NCI-H1105 (cell line): ENCODE measurements at places on chromosomes 4 and X.

DNA sequence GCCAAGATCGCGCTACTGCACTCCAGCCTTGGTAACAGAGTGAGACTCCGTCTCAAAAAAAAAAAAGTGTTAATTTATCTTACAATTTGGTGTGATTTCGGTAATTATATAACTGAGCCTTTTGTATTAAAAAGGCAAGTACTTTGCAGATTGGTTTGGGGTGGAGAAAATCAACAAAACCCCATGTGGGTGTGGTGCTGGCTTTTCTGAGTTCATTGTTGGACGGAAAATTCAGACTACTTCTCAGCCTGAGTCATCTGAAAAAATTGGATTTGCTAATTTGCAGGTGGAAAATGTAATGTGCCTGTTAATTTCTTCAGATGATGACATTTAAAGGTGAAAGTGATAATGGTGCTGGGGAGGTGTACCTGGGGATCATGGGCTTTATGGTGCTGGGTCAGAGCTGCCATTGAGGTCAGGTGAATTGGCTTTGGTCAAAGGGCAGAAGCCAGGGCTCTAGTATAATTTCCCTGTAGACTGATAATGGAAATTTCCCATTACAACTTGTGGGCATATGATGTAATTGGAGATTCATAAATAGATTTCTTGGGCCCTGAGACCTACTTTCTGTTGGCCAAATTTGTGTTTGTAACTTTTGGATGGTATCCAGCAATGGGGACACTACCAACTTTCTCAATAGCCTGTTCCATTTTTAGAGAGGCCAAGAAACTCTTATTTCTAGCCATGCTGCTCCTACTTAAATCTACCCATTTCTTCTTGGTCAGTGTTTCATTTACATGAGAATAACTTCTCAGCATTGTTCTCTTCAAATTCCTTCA lies 74.3 kb upstream of the TEX13D start:
- no peak for DNase-seq

DNA sequence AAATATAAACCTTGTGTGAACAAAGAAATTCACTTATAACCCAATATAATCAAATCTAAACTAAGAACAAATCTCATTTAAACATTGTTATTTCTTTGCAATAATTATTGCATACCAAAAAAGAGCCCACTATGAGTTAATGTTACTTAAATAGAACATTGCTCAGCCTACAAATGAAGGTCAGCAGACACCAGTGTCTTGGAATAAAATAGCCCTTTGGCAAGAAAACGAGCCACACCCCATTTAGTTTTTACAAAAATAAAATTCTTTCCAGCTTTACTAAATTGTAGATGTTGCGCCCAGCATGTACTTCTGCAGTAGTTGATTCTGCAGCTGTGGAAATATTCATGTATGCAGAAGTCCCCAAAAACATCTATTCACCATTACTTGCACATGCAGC lies 12.2 kb downstream of the PLS3 start:
- no peak for DNase-seq

DNA sequence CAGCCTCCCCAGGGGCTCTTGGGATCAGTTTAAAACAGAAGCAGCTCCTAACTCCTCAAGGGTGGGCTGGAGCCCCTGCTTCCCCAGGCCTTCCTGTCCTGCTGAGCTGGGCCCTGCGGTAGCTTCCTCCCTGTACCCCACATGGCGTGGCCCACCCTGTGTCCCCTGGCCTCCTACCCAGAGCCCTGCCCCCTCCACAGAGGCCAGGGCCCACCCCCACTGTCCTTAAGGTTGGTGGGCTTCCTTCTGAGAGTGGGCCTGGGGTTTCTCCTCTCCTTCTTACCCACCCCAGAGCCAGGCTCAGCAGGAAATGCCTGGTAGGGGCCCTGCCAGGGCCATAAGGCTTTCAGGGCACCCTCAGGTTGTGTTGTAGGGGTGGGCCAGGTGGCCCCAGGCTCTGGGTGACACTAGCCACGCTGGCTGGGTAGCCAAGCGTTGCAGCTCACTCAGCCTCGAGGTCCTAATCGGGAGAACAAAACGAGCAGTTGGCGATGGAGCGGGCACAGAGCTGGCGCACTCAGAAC lies 11.6 kb downstream of the SH3BP2 start:
- no peak for DNase-seq

DNA sequence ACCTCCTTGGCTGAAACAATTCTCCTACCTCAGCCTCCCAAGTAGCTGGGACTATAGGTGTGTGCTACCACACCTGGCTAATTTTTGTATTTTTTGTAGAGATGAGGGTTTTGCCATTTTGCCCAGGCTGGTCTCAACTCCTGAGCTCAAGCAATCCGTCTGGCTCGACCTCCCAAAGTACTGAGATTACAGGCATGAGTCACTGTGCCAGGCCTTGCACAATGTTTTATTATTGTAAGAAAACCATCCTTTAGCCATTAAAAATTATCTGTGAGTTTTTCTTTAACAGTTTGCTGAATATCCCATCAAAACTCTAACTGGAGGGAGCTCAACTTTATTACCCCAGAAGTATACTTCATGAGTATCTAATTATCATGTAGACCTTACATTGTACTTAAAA lies 900.3 kb downstream of the PCDH7 start:
- no peak for DNase-seq

- DNase-seq: no peak
Observed at GRCh38 chrX:3529466-3530010, 183.1 kb upstream of the MXRA5 start.

GRCh38 chrX:104122829-104123228 lies 10.5 kb downstream of the ZCCHC18 start:
- DNase-seq: no peak

GRCh38 chr4:91990726-91991125 lies 313.0 kb upstream of the GRID2 start:
- DNase-seq: no peak

- DNase-seq: no peak
Observed at GRCh38 chrX:16778545-16778944, 7.7 kb upstream of the TXLNG start.

GRCh38 chr4:24328711-24329110 lies 255.6 kb downstream of the DHX15 start:
- no peak for DNase-seq

DNA sequence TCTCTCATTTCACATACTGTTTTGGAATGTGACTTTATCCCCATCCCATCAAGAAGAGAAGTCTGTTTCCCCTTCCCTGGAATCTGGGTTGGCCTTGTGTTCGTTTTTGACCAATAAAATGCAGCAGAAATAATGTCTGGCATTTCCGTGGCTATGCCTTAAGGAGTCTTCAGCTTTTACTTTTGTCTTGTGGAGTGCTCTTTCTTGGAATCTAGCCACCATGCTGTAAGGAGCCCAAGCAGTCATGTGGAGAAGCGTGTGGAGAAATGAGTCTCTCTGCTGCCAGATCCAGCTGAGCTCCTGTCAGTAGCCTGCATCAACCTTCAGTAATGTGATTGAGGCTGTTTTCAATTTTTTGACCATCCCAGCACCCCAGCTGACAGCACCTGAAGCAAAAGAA lies 84.4 kb upstream of the ARMCX2 start:
- DNase-seq: no peak

GRCh38 chr4:41465146-41465761 lies 72.7 kb upstream of the LIMCH1 start:
- DNase-seq: no peak

DNA sequence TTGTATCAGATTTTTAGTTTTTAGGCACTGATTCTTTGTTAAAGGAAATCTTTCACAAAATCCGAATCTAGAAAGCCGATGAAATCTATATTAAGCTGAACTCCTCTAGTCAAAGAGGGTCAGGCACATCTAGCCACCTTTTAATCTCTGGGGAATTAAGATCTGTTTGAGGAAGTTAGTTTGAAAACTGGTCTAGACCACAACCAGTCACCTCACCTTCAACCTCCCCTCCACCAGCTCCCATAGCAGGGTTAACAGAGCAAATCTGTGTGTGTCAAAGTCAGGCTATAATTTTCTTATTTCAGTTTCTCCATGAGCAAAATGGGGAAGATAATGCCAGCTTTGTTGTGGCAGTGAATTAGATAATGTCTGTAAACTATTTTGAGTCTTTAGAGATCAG lies 110.0 kb upstream of the IGFBP7 start:
- no peak for DNase-seq

DNA sequence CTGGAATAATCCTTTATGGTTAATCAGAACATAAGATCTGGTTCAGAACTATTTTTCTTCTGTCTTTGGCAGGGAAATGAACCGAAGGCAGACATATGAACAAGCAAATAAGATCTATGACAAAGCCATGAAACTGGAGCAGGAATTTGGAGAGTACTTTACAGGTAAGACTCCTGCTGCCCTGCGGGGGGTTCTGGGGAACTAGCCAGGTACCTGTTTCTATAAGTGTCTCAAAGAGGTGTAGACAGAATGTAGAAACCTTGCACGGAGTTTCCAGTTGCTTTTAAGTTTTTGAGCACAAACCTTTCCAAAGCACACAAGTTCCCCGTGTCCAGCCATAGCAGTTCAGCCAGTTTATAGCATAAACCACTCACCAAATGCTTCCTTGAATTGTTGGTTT lies 56.2 kb downstream of the DLG3 start:
- no peak for DNase-seq

GRCh38 chrX:48703642-48704481 lies 7.3 kb downstream of the SUV39H1 start:
- no peak for DNase-seq

DNA sequence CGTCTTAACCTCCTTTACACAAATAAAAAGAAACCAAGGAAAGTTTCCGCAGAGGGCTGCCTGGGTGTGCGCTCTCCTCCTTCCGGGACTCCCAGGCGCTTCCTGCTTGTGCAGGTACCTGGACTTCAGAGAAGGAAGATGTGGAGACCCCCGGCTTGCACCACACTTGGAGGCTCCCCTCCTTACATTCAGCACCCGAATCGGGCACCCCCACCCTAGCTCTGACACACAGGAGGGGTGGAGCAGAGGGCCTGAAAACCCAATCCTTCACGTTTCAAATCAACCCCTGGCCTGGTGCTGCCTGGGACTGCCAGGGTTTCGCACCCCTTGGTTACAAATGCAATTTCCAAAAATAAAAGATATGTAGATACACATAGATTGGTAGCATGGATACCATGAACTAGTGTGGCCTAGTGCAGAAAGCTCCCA lies 3.1 kb downstream of the NKX3-2 start:
- DNase-seq: no peak

DNA sequence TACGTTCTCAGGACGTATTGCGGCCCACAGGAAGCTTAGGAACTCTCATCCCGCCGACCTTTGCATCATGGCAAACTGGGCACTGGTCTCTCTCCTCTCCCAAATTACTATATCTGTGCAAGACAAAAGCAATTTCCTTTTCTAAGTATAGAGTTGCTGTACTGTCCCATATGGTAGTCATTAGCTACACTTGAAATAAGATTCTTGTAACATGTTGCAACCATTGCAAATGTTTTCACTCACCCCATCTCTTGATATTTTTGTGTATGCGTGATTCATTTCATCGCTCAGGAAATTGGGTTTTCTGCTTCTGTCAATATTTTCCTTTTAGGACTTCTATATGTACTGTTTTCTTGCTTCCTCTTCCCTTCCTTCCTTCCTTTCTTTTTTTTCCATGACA lies 15.7 kb downstream of the ARMCX6 start:
- no peak for DNase-seq

DNA sequence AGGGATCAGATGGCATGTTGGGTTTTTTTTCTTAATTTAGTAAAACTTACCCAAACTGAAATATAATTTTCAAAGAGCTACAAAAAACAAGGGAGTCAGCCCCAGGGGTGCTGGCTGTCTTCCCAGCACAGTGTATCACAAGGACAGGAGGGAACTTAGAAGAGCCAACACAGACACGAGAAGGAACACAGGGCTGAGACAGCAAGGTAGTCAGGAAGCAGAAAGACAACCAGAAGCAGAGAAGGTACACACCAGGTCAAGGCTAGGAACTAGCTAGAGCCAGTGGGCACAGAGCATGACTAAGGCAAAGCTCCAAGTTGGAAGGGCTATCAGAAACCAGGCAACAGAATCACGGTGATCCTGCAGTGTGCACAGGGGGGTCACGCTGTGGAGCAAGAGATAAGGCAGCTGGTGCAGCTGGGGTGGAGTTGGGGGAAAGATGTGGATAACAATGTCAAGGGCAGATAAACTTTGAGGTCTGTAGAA lies 168.7 kb downstream of the NR3C2 start:
- no peak for DNase-seq

DNA sequence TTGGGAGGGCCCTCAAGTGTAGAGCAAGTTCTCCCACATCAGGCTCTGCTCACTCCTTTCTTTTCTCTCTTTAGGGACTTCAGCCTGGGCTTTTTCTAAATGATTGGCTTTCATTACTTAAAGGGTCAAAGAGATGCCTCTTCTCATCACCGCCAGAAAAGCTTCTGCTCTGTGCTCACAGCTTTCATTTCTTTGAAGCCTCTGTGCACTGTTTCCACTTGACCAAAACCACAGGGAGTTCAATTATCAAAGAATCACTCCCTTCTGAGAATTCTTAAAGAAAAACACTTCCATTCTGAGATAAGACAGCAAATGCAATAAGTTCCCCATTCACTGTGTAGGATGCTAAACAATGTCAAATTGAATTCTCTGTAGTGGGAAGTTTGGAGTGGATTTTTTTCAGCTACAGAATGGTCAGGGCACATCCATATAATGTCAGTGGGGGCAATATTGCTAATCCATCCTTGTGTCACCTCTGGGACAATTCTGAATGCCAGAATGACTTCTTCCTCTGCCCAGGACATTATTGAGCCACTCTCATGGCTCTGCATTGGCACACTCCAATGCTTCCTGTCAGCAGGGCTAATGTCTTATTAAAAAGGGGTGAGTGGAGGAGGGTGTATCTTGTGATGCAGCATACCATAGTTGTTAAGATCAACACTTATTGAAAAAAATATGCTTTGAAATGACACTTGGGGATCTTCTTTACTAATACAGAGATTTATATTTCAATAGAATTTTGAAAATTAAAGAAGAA lies 217.6 kb downstream of the SNCA start:
- no peak for DNase-seq

- no peak for DNase-seq
Observed at GRCh38 chr4:8392591-8393190, 47.8 kb downstream of the ACOX3 start.

GRCh38 chr4:146122398-146122797 lies 53.1 kb upstream of the LSM6 start:
- DNase-seq: no peak

DNA sequence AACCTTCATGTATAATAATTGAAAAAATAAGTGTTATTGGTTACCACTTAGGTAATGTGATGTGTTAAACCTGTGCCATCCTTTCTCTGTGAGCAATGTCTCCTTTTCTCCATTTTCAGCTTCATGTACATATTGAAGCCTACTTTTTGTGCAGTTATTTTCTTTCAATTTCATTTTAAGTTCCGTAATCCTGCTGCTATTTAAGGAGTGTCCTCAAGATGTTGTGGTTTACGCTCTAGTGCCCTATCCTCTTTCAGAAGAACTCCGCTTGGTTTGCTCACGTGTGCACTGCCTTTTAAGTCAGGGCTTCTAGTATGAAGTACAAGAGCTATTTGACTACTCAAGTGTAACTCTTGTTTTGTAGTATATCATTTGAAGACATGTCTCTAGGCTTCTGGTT lies 2253.2 kb upstream of the TENM3 start:
- no peak for DNase-seq

DNA sequence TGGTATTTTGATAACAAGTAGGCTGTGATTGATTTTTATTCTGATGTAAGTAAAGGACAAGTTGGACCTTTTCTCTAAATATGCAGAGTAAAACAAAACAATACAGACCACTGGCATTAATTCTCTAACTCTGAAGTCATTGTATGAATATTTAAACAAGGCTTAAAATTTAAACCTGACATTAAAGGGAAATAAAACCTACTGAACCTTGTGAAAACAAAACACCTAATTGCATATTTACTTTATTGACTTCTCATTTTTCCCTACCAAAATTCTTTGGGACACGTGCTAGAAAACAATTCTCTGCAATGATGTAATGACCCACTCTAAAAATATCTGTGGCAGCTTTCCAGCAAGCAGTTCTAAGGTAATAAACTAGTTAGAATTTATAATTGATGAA lies 369.7 kb upstream of the TRAM1L1 start:
- no peak for DNase-seq
